ENCODE measurements at places on chromosomes 13 and 19.

GRCh38 chr19:30169196-30169900 is 202.8 kb upstream of the ZNF536 start:
- DNase-seq: no peak

GRCh38 chr19:18847549-18848463 is 16.0 kb downstream of the UPF1 start:
- DNase-seq: no peak

GRCh38 chr19:40411125-40411842 is 1.9 kb downstream of the PRX start:
- DNase-seq: no peak

GRCh38 chr13:35964011-35964862 is 166.9 kb downstream of the DCLK1 start:
- DNase-seq: no peak

GRCh38 chr19:6744381-6745301 is 5.2 kb downstream of the TRIP10 start:
- no peak for DNase-seq

- DNase-seq: no peak
Measured at GRCh38 chr19:44741258-44741731, 7.2 kb upstream of the BCL3 start.

GRCh38 chr19:32891609-32892008 is 22.0 kb upstream of the SLC7A9 start:
- no peak for DNase-seq

DNA sequence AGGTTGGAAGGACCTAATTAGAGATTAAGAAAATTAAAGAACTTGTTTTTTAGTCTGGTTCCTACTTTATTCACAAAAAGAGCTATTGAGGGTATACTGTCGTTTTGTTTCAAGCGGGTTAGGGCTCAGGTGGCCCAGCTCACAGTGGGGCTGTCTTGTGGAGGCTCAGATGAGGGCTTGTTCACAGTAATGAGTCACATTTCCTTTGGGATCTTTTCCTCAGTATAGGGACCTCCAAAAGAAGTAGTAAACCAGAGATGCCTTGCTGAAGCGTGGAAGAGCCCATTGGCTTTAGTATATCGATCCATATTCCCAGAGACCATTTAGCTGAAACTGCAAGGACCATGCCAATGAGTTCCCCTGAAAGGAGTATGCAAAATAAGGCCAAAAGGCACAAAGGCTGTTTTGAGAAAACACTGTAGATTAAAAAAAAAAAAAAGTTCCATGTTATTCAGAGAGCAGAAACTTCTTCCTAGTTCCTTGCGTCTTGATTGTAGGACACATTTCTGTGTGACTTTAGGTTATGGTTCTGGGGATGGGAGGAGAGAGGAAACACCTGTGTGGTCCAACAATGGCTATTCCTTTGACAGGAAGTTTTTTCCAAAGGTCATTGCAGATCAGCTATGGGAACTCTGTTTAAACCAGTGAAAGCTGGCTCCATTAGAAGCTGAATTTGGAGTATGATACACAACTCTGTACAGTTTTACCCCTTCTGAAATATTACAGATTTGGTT is 32.8 kb upstream of the GPI start:
- no peak for DNase-seq

DNA sequence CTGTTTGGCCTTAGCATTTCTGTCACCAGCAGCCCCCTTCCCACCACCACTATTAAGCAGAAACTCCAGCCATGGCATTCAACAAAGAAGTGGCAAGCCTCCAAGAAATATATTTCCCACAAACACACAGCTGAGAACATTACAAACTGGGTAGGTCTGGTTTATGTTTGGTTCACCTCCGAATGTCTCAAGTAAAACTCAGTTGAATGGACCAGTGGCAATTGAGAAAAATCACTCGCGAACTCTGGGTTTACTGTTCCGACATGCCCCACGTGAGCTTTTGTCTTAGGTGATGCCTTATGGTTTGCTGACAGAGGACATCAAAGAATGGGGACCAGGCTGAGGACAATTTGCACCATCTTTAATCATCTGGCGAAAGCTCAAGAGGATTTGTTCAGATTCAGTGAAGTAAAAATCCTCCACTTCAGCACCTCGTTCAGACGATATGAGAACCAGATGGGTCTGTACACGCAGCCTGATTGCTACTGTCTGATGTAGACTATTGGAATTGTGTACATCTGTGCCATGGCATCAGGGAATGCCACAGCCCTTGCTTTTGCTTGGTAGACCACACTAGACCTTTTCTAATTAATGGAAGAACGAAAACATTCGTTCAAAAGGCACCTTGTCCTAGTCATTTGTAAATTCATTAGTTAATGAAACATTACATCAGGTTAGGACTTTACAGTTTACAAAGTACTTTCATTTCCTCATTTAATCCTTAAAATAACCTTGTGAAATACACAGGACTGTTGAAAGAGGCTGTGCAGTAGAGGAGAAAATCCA is 59.4 kb downstream of the SLC10A2 start:
- no peak for DNase-seq

DNA sequence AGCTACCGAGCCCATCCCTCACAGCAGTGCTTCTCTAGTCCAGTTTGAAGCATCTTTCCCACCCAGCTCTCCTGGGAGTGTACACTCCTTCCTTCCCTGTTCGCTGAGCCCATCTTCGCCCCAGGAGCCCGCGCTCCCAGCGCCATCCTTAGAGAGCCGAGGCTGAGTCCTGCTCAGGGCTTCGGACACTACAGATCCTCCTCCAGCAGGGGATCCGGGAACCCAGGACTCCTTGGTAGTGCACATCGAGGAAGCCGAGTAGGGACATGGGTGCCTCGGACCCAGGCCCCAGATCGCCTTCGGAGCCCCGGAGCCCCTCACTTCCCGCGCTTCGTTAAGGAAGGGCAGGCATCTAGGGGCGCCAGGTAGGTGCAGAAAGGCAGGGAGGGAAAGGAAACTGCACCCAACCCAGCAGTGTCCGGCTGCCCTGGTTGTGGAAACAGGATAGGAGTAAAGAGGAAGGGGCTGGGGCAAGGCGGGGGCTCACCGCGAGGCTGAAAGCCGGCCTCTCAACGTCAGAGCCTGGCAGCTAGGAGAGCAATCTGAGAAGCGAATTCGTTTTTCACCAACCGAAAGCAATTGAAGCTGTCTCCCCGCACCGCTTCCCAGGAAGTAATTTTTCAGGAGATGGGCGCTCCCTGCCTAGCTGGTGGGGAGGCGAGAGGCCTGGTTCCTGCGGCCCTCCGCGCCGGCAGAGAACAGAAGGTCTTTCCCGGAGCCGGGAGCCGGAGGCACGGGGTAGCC is 1.0 kb downstream of the PDX1 start:
- no peak for DNase-seq

GRCh38 chr13:30178976-30179375 is 128.4 kb downstream of the KATNAL1 start:
- no peak for DNase-seq

DNA sequence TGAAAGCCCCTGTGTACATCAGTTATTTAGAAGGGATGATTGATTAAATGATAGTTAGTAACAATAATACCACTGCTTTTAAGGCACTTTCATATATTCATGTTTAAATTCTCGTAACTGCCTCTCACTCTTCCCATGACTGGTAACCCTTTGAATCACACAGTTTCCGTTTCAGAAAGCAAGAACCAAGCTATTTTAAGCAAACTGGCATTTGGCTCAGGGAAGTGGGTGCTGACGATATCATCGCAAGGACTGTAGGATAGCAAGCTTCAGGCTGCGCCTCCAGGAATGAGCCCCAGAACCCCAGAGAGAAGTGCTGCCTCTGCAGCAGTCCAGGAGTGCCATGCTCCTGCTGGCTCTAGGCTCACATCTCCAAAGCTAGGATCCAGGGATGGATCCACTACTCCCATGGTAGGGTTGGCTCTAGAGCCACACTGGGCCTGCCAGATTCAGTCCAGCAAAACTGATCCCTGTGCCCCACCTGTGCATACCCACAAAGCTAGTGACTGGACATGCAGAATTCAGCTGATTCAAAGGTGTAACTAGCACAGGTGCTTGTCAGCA is 313.5 kb downstream of the SLC7A1 start:
- DNase-seq: no peak

- no peak for DNase-seq
Measured at GRCh38 chr19:16554776-16555175, 12.5 kb upstream of the CHERP start.

DNA sequence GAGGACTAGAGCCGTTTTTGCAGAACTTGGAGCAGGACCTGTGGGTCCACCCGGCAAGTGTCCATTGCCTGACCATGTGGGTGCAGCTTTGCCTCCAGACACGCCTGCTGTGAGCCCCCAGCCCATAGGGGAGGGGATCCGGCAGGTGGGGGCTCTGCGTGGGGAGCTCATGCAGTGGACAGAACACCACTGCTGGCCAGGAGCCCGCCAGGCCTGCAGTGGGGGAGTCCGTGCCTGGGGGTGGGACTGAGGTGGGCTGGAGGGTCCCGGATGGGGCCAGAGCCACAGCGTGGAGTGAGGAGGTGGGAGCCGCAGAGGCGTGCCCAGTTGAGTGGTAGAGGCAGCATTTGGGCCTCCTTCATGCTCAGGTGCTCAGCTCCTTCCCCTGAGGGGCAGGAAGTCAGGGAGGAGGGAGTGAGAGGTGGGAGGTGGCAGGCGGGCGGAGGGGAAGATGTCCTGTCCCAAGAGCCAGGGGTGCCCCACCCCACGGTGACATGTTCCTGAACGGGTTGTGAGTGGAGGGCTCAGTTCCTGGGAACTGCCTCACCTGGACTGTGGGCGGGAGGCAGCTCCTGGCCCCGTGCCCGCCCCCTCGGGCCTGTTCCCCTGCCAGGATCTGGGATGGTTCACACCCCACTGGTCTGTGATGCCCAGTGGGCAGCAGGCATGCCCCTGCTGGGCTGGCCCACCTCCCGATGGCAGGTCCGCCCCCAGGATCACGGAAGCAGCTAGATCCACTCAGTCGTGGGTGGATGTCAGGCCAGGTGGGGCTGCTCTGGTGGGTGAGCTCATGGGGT is 8.8 kb downstream of the ADAT3 start:
- no peak for DNase-seq

- DNase-seq: peak; percentile 50
Measured at GRCh38 chr13:46553886-46554858, 1.2 kb downstream of the LRCH1 start.
